Hippocampal formation (tissue), 2 donors: ENCODE measurements at places on chromosomes 16 and 17.

DNA sequence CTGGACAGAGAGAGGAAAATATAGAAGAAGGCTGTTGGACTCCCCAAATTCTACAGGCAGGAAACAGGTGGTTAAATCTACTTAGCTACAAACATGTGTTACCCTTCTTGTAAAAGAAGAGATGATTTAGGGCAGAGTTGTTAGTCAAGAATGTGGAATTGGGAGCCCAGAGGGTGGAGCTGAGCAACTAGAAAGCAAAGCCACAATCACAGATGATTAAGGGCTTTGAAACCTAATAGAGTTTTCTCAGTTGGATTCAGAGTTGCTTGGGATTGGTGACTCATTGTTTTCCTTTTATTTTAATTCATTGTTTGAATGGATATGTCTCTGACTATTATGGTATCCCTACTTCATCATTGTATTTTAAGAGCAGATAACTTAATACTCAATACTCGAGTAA lies 6.2 kb downstream of the ACSM5 start:
- no peak for DNase-seq

DNA sequence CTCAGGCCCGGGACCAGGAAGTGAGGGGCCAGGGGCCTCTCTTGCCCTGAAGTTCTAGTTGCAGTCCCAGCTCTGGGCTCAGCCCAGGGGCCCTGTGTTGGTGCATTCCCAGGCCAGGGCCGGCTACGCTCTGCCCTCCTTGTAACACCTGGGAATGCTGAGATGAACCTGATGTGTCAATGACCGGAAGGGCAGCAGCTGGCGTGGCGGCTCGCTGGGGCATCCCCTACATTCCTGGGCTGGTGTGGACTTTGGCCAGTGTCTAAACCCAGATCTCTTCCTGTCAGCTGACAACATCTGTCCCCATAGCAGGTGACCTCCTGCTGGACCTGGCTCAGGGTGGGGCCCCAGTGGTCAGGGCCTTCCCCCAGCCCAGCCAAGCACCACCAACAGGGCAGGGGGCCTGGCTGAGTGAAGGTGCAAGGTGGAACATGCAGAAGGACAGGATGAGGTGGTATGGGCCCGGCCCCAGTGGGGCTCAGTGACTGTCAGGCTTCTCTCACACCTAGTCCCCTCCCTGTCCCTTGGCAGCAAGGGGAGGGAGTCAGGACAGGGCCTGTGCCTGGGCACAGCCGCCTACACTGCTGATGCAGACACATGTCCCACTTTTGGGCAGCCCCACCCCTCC lies 15.9 kb downstream of the FAM83G start:
- no peak for DNase-seq

DNA sequence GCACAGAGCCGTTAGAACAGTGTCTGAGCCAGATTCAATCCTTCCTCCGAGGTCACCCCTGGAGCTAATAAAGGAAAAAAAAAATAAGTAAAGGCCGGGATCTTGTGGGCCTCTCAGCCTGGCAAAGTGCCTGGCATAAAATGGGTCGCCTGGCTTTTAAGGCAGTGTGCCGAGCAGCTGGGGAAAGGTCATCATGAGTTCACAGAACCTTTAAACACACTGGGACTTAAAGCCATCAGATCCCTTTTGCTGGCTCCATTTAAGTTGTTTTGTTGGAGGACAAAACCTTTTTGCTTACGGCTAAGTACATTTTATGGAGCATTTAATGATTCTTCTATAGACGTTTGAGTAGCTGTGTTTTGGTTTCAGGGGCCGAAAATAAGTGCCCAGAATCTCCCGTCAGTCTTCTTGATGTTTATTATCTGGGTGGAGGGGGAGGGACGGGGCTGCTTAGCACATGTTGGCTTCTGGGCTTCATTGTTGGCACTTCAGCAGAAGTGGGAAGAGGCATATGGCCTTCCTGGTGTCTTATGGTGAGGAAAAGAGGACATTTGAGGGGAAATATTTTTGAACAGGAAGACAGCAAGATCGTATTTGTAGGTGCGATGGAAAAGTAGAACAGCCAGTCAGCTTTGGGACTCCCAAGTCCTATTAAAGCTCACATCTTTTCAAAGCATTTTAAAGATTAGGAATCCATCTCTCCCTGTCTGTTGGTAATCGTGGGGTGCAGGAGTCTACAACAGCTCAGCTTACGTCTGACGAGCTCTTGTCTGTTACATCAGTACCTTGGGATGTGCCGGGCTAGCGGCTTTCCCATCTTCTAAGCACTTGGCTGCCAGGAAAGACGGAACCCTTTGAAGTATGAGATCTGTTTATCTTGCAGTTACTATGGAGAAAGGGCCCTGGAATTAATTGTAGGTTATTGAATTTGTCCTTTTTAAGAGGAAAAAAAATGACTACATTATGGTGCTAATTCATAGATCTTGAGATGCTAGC lies 31.1 kb downstream of the RBFOX1 start:
- no peak for DNase-seq

DNA sequence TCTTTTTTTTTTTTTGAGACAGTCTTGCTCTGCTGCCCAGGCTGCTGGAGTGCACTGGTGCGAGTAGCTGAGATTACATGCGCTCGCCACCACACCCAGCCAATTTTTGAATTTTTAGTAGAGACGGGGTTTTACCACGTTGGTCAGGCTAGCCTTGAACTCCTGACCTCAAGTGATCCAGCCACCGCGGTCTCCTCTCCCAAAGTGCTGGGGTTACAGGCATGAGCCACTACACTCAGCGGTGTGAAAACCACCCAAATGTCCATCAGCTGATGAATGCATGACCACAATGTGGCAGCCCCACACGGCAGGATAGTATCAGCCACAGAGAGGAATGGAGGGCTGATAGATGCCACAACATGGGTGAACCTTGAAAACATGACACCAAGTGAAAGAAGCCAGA lies 2.1 kb downstream of the P2RX5 start:
- no peak for DNase-seq

GRCh38 chr17:62625184-62625869 lies 2.1 kb upstream of the MRC2 start:
- no peak for DNase-seq

DNA sequence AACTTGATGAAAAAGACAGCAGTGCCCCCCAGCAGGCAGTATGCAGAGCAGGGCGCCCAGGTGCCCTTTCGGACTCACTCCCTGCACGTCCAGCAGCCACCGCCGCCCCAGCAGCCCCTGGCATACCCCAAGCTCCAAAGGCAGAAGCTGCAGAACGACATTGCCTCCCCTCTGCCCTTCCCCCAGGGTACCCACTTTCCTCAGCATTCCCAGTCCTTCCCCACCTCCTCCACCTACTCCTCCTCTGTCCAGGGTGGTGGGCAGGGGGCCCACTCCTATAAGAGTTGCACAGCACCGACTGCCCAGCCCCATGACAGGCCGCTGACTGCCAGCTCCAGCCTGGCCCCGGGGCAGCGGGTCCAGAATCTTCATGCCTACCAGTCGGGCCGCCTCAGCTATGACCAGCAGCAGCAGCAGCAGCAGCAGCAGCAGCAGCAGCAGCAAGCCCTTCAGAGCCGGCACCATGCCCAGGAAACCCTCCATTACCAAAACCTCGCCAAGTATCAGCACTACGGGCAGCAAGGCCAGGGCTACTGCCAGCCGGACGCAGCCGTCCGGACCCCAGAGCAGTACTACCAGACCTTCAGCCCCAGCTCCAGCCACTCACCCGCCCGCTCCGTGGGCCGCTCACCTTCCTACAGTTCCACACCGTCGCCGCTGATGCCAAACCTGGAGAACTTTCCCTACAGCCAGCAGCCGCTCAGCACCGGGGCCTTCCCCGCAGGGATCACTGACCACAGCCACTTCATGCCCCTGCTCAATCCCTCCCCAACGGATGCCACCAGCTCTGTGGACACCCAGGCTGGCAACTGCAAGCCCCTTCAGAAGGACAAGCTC lies 43.2 kb downstream of the SREBF1 start:
- no peak for DNase-seq

- DNase-seq = no peak
Observed at GRCh38 chr16:58399718-58400633, 7.7 kb downstream of the GINS3 start.

- DNase-seq = no peak
Observed at GRCh38 chr17:40562838-40563219, 2.4 kb downstream of the CCR7 start.

GRCh38 chr16:15741207-15741871 lies 91.3 kb downstream of the NDE1 start:
- no peak for DNase-seq

- DNase-seq = no peak
Observed at GRCh38 chr16:79104567-79104966, 496.0 kb downstream of the MAF start.
